Retinal pigment epithelial cell (primary cell): ENCODE measurements at places on chromosomes 2 and 18.

DNA sequence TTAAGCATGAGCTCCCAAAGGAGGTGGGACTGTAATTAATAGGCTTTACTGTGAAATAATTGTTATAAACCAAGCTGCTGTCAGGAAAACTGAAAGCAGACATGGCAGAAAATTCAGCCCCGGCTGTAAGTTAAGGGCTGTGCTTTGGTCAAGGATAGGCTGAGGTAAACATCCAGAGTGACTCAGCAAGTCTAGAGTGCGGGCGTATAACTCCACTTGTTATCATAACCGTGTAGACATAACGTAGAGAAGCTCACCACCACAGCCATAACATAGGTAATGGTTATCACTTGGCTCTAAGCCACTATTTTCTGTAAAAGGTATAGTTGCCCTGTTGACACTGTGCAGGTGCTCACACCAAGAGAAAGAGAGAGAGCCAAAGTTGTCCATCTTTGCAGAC is 316.8 kb downstream of the DCDC2C start:
- no peak for DNase-seq

DNA sequence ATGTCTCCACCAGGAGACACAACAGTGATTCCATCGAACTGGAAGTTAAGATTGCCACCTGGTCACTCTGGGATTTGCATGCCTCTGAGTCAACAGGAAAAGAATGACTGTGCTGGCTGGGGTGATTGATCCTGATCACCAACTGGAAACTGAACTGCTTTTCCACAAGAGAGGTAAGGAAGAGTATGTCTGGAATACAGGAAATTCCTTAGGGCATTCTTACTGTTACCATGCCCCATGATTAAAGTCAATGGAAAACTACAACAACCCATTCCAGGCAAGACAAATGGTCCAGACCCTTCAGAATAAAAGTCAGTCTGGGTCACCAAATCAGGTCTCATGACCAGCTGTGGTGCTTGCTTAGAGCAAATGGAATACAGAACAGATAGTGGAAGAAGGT is 12.0 kb upstream of the DDX1 start:
- no peak for DNase-seq

DNA sequence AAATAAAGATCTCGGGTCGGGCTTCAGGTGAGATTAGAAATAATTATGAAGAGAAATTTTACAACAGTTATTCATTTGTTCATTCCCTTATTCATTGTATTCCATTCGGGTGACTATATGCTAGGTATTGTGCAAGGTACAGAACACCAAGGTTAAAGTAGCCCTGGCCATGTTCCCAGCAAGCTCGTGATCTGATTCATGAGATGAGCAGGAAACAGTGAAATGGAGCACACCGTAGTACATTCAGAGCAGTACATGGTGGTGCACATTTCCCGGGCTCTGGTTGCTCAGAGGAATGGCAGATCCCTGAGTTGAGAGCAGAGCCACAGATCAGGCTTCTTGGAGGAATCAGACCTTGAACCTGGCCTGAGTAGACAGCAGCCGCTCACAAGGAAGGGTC is 87.7 kb downstream of the PRKRA start:
- peak; percentile 35 for DNase-seq

DNA sequence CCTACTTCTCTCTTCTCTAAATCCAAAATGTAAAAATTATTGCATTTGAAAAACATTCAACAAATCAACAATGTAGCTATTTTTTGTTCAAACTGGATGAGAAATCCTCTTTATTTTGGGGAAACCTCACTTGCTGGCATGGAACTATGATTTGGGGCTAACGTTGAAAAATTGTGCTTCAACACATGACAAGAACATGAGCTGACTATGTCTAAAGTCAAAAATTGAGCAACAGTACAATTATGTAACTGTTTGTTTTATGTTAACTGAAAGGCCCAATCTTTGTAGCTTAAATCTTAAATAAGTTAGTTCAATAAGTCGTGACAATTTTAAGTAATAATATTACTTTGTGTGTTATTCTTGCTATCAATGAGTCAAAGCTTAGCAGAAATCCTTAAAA is 67.3 kb downstream of the TMEFF2 start:
- no peak for DNase-seq

DNA sequence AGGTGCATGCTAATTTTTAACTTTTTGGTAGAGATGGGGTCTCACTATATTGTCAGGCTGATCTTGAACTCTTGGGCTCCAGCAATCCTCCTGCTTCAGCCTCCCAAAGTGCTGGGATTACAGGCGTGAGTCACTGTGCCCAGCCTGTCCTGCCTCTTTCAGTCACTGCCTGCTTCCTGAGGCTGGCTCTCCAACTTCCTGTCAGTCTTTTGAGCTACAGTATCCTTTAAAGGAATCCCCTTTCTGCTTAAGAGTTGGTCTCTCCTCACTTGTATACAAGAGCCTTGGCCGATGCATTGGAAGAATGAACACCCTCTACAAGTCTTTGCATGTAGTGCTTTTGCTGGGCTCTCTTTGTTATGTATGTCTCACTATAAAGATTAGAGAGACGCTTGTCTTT is 88.4 kb upstream of the SMAD2 start:
- no peak for DNase-seq

DNA sequence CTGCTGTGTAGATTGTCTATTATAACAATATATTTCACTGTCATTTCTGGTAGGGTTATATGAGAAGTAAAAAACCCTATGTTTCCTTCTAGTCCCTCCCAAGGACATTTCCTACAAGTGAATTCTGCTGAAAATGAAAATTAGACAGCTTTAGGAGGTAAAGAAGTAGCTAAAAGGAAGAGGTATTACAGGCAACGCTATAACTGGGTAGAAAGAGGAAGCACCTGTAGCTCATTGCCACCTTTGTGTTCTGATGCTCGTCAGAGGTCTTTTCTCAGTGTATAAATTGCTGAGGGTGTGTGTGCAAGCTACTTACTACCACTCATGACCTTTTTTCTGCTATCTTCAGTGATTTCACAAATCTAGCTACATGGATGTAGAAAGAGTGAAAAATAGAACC is 1.4 kb downstream of the DNAJC10 start:
- DNase-seq = no peak

GRCh38 chr2:217183471-217183870 is 323.6 kb upstream of the TNP1 start:
- DNase-seq = no peak

- DNase-seq = no peak
Observed at GRCh38 chr18:67367540-67367939, 149.0 kb downstream of the DSEL start.

DNA sequence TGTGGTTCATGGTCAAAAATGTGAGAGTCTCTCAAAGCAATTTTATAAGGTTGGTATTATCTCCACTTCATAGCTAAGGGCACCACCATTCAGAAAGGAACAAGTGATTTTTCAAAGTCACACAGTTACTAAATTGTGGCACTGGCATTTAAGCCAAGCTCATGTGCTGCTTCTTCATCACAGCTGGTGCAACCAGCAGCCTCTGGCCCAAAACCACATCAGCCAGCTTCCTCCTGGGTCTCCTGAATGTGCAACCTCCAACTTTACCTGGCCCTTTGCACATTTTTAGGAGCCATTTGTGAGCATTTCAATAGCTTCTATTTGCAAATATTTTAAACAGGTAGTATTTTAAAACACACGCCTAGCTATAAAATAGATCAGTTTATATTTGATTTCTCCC is 293.7 kb downstream of the BCL11A start:
- no peak for DNase-seq

DNA sequence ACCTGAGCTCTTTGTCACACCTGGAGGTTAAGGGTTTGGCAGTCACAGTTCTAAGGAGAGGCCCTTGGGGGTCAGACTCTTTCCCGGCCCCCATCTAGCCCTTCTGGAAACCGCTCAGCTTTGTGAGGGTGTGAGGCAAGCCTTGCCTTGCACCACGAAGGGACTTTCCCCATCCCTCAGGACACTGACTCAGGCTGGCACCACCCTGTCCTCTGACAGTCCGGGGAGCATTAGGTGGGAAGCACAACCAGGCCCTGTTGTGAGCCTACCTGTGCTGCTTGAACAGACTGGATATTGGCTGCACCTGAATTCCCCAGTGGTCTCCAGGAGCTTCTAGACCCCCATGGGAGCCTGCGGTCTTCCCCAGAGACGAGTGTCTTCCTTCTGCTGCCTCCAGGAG is 47.0 kb upstream of the GBX2 start:
- no peak for DNase-seq

DNA sequence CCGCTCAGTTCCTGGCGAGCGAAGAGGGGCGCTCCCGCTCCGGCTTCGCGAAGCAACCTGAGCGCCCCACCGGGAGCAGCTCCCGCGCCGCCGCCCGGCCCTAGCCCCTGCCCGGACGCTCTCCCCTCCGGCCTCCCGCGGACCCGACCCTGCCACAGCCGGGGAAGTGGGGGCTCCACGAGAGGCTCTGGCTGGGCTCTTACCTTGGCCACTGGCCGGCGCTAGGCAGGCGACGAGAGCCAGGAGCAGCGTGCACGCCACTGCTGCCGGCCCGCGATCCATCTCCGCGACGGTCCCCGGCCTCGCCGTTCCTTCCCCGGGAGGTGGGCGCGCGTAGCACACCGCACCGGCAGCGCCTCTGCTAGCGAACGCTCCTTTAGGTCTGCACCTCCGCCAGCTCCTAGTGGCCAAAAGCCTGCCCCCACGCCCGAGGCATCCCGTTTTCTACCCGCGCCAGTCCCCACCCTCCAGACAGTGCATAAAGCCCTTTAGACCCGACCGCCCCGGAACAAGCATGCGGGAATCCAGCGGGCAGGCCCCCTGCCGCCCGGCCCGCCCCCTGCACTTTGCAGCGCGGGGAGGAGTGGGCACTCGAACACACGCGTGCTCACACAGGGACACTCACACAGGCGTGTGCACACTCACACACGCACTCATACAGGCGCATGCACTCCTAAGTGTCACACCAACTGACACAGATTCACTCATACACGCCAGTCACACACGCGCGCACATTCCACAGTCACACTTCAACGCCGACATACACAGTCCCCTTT is at the start of gene LRP2:
LRP2 (minus strand) TSS at position 417 of the 776 bp plus-strand sequence; CDS start at position 282, 135 bp downstream.
- DNase-seq = no peak

- DNase-seq = no peak
Observed at GRCh38 chr2:1588978-1589621, 155.2 kb downstream of the PXDN start.

GRCh38 chr18:77522051-77522675 is 272.5 kb downstream of the GALR1 start:
- no peak for DNase-seq

DNA sequence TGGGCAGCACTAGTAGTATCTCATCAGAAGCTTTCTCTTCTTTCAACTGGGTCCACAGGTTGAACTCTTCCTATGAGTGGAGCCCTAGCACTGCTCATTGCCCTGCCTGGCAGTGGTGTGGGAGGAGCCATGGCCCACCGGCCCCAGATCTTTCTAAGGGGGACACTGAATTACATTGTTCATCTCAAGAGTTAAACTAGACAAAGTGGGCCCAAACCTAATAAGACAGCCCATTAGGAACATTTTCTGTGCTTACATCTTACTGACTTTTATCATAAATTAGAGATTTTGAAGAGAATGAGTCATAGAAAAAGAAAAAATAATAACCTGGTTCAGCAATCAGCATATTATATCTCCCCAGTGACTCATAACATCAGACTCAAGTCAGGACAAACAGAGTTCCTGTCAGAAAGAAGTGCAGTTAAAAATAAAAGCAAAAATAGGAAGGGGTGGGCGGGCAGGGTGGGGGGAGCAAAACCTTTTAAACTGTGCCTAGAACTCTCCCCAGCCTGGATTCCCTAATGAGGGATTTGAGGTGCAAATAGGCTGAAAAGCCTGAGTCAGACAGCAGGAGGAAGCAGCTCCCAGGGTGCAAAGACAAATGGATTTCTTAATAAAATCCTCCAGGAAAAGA is 161.6 kb upstream of the TRIB2 start:
- DNase-seq = peak; percentile 75

GRCh38 chr18:12543697-12544096 is 114.2 kb downstream of the SPIRE1 start:
- no peak for DNase-seq

DNA sequence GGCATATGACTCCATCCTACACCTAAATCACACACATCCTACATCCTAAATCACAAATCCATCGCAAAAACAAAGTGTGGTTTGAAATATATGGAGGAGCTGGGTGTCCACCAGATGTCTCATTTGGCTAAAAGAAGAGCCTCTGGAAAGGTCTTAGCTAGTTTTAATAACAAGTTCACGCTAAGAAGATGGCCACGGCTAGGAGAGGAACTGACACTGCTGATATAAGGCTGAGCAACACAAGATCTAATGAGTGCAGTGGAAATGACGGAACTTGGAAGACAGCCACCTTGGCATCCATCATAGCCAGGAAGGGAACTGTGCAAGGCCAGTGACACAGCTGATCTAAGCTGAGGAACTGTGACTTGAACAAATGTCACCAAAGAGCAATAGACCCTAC is 60.0 kb upstream of the AGAP1 start:
- DNase-seq = no peak

DNA sequence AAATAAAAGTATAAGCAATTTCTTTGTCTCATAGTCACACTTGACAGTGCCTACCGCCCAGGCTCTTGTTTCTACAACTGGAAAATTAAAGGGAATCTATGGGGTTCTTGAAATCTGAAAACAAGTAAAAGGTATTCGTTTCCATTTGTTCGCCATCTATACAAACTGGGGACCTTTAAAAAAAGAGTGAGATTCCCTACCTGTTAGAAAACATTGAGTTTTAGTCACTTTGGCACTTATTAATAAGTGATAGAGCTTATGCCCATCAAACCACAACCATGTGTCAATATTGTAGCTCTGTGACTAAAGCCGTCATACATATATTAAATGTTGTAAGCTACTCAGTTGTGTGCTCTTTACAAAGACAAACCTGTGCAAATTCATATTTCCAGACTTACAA is 13.2 kb downstream of the FN1 start:
- no peak for DNase-seq

DNA sequence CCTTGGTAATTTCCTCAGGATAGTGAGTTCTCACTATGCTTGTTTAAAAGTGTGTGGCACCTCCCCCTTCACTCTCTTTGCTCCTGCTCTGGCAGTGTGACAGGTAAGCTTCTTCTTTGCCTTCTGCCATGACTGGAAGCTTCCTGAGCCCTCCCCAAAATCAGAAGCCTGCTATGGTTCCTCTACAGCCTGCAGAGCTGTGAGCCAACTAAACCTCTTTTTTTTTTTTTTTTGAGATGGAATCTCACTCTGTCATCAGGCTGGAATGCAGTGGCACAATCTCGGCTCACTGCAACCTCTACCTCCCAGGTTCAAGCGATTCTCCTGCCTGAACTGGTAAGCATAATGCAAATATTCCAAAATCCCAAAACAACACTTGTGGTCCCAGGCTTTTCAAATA is 80.0 kb downstream of the SOWAHC start:
- DNase-seq = no peak

GRCh38 chr18:13608791-13609532 is 117.4 kb downstream of the FAM210A start:
- no peak for DNase-seq

DNA sequence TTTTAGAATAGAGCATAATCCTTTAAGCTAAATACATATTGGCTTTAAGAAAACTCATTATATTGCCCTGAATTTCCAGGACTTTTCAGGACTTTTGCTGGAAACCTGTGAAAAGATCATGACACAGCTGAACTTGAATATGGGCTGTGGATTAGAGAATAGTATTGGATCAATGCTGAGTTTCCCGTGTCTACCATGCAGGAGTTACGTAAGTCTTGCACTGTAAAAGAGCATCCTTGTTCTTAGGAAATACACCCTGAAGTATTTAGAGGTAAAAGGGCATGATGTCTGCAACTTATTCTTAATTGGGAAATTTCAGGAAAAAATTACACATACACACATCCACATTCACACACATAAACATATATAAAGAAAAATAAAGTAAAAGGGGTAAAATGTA is 82.1 kb downstream of the ZFP36L2 start:
- DNase-seq = no peak
